ENCODE measurements at places on chromosomes 11 and 22.

DNA sequence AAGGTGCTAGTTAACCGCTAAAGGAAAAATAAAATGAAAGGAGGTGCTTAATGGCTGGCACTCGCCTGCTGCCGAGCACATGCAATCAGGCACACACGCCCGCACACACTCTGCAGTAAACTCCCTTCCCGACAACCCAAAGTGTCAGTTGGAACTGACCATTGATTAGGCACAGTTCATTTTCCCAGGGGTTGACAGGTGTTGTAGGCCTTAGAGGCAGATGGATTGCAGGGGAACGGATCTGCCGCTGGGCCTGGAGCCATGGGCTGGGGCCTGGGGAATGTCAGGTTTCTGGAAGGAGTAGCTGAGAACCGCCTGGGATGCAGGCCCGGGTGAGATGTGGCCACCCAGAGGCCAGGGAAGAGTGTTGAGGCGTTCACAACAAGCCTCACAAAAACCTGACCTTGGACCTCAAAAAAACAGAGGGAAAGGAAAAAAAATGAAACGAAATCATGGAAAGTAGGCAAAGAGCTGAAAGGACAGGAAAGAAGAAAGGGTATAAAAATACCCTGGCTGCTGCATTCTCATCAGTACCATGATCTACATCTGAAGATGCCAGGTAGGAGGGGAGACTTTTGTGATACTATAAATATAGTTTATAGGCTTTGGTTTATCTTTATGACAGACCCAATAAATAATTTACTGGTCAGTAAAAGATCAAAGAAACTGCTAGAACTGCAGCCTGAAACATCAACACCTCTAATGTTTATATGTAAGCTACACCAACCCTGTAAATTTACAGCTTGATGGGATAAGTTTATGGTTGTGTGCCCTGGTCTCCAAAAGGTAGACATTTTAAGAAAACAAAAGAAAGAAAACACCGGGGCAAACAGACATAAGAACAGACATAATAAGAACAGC lies 313.4 kb downstream of the BUD13 start:
- DNase-seq = peak; percentile 37

DNA sequence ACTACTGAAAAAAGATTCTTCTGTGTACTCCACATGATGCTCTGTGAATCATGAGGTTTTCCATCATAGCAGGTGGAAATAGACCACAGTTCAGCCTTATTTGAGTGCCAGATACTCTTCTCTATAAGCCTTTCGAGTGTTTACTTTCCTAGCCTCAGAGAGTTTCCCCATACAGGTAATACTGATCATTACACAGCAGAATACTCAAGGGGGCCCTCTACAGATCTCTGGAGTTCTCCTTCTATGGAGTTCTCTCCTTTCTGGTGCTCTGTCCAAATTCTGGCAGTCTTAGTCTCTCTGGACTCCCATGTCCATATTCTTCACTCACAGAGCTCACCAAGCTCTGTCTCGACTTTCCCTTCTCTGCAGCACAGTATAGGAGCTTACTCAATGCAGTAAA lies 175.7 kb upstream of the CARD18 start:
- DNase-seq = peak; percentile 45

- DNase-seq = no peak
Observed at GRCh38 chr11:94694309-94695060, 73.7 kb upstream of the AMOTL1 start.

GRCh38 chr11:69245491-69246345 lies 48.2 kb upstream of the MYEOV start:
- no peak for DNase-seq

GRCh38 chr11:765025-765801 lies 12.1 kb downstream of the GATD1 start:
- peak; percentile 79 for DNase-seq

DNA sequence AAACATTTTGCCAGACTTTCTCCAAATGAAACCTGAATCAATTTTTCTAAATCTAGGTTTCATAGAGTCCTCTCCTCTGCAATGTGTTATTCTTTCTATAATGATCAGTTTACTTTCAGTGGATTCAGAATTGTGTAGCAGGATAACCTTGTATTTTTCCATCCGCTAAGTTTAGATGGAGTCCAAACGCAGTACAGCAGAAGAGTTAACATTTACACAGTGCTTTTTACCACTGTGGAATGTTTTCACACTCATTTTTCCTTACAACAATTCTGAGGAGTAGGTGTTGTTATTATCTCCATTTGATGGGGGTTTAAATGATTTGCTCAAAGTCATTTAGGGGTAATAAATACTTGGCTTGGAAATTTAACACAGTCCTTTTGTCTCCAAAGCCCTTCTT lies 9.6 kb downstream of the RAG1 start:
- DNase-seq = no peak

DNA sequence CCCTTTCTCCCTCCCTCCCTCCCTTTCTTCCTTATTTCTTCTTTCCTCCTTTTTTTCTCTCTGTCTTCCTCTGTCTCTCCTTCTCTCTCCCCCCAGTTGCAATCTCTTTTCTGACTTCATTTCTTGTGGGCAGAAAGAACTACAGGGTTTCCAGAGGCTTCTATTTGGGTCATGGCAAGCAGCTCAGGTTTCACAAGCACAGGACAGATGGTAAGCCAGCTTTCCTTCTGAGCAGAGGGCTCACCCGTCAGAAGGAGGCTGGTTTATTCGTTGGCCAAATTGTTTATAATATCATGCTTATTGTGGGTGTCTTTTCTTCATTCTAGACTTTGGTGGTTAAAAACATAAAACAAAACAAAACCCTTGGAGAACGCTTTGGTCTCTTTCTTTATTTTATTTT lies 58.9 kb upstream of the CLMP start:
- DNase-seq = no peak

- no peak for DNase-seq
Observed at GRCh38 chr22:41382610-41383009, 868 bp downstream of the TEF start.

DNA sequence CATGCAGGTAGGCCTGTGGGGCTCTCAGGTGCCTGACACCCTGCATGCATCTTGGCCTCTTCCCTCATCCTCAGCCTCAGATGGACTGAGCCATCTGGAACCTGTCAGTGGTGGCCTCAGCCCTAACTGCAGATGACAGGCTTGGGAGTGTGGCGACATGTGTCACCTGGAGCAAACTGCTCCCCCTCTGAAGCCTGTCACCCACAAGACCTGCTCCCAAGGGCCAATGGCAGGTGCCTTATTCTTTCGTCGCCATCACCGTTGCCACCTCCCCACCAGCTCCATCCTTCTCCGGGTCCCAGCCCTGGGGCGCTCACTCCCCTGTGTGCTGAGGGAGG lies 3.6 kb upstream of the SEPTIN5 start:
- DNase-seq = no peak

GRCh38 chr11:95586155-95586554 lies 203.4 kb downstream of the FAM76B start:
- peak; percentile 3 for DNase-seq

Measured in mesendoderm (in vitro differentiated cells).